ENCODE measurements at places on chromosomes 7 and 10.

DNA sequence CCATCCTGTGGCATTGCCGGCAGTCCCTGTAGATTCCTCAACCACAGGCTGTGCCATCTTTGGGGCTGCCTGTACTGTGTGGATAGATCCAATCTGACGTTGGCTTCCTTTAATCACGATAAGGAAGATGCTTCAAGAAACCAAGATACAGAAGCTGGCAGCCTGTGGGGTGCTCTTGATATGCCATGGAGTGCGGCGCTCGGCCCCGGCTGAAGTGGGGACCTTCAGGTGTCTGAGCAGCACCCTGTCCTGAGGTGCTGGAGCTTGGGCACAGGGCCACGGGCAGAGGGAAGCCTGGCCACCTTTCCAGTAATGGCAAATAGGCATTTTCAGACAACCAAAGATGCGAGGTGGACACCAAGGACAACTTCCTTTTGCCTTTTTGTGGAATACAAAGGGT is 139.5 kb downstream of the ACTR3B start:
- DNase-seq, result no peak

DNA sequence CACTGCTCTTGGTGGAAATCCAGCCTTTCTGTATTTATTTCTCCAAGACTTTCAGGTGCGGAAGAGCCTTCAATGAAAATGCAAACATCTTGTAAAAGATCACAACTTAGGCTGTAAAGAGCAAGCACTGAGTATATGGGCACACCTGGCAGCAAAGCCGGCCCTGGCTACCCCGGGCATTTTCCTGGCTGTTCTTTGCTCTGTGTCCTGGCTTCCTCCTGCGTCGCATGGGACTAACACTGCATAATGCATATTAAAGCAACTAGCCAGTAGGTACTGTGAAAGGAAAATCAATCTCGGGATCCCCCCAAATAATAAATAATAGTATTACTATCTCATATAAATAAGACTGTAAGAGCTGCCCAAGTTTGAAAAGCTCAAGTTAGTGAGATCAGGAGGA is 9.9 kb downstream of the JAZF1 start:
- no peak for DNase-seq

DNA sequence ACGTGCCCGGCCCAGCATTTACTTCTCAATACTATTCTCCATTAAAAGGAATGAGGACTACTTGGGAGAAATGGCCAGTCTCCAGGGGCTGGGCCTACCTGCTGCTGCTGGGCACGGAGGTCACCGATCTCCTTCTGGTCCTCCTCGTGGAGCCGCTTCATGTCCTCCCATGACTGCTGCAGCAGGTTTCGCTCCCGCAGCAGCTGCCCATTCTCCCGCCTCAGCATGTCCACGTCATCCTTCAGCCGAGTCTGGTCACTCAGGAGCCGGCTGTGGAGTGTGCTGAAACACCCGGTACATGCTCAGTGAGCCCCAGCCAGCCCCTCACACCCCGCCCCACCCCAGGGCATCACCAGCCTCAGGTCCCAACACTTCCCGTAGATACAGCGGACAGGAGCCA is 73.3 kb downstream of the DLG5 start:
- no peak for DNase-seq

DNA sequence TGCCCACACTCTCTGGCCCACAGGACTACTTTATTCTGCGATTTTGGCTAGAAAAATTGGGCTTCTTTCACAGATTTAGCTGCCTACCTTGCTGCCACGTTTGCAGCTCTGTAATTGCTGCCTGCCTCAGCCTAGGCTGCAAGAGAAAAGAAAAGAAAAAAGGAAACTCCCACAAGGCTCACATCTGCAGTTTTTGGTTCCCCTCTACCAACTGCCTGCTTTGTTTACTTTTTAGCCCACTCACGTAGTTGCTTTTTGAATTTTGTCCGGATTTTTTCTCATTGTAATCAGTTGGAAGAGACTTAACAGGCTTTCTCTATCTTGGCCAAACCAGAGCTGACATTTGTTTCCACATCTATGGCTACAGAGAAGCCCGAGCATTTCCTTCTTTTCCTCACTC is 24.3 kb downstream of the SUN3 start:
- no peak for DNase-seq

- no peak for DNase-seq
These were observed 156.4 kb downstream of the AOAH start for GRCh38 chr7:36567699-36568451.

- no peak for DNase-seq
These were observed 187.6 kb upstream of the ITGB1 start for GRCh38 chr10:33145451-33146188.
